ENCODE measurements at places on chromosomes 12 and 14.

DNA sequence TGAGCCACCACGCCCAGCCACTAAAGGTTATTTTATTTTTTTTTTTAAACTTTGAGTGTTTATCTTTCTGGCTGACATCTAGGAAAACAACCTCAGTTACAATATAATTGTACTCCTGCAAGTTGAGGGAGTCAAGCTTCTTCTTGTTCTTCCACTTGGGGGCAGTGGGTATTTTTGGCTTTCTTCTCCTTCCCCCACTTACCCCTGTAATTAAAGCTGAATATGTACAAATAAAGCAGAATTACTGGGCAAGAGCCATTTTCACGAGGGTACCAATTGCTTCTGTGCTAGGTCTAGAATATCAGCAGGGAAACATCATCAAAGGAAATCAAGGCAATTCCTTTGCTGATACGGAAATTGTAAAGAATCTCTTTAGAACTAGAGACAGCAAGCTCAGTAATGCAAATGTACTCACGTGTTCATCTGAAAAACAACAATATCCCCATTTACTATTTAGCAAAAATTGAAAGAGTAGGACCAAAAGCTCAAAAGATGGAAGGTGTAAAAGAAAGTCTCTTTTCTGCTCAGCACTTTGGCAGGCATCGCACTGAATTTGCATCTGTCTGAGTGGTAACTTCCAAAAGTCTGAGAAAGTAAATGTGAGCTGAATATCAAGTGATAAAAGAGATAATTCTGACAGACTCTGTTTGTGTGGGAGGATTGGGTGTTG lies 72.8 kb downstream of the TAOK3 start:
- no peak for DNase-seq

DNA sequence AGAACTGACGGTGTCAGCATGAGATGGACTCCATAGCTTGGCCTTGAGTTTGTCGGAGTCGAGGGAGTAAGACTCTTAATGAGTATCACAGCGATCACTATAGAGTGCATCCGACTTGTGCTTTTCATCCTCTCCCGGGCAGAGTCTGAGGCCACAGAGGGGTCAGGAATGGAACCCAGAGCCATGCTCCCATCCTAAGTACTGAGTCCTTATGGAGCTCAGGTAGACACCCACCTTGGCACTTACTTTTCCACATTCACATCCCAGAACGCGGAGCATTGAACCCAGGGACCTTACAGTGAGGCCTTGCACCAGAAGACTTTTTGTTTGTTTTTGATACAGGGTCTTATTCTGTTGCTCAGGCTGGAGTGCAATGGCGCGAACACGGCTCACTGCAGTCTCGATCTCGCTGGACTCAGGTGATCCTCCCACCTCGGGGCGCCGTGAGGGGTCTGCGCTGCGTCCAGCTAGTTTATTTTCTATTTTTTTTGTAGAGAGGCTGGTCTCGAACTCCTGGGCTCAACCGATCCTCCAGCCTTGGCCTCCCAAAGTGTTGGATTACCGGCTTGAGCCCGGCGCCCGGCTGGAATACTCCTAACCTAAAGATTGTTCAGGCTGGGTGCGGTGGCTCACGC lies 719 bp upstream of the SRSF9 start:
- DNase-seq: no peak

GRCh38 chr14:69101331-69101826 lies 51.5 kb downstream of the DCAF5 start:
- no peak for DNase-seq

GRCh38 chr12:6959058-6959804 lies 8.1 kb downstream of the PTPN6 start:
- DNase-seq: peak; percentile 65

DNA sequence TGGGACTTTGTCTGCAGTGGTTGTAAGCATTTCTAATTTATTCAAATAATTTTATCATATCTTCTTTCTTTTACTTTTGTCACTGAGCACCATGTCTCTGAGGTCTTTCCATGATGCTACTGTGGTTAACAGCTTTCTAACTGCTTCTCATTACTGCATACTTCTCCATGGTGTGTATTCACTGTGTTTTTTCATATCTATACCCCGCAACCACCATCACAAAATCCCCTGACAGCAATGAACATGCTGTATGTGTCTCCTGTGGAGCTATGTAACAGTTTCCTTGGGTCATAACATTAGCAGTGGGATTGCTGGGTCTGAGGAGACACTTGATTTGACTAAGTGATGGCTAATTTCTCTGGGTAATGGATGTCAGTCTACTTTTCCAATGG lies 29.2 kb upstream of the CHST11 start:
- no peak for DNase-seq

- no peak for DNase-seq
Measured at GRCh38 chr12:510071-510825, 50.5 kb downstream of the B4GALNT3 start.

GRCh38 chr12:89062996-89063395 lies 289.3 kb downstream of the DUSP6 start:
- DNase-seq: no peak

- no peak for DNase-seq
Measured at GRCh38 chr14:23356662-23357061, 4.0 kb upstream of the SLC22A17 start.

GRCh38 chr14:31387091-31387490 lies 33.3 kb downstream of the HEATR5A start:
- no peak for DNase-seq

GRCh38 chr14:85878874-85879273 lies 348.9 kb downstream of the FLRT2 start:
- DNase-seq: no peak

DNA sequence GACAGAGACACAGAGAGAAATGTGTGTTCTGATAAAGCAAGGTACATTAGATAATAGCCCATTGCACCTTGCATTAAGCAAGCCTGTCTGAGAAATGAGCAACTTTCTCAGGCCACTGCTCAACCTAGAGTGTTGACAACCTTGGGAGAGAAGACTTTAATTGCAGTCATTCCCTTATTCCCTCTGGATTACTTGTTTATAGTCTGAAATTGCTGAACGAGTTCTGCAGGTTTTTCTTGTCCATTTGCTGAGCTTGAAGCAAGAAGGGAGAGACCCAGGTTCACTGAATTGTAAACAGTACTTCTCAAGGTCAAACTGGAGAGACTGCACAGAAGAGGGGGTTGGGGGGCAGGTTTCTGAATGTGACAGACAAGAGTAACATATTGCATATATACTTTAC lies 159.4 kb upstream of the PLEKHG7 start:
- no peak for DNase-seq

GRCh38 chr14:78586681-78587080 lies 416.5 kb downstream of the NRXN3 start:
- DNase-seq: no peak

DNA sequence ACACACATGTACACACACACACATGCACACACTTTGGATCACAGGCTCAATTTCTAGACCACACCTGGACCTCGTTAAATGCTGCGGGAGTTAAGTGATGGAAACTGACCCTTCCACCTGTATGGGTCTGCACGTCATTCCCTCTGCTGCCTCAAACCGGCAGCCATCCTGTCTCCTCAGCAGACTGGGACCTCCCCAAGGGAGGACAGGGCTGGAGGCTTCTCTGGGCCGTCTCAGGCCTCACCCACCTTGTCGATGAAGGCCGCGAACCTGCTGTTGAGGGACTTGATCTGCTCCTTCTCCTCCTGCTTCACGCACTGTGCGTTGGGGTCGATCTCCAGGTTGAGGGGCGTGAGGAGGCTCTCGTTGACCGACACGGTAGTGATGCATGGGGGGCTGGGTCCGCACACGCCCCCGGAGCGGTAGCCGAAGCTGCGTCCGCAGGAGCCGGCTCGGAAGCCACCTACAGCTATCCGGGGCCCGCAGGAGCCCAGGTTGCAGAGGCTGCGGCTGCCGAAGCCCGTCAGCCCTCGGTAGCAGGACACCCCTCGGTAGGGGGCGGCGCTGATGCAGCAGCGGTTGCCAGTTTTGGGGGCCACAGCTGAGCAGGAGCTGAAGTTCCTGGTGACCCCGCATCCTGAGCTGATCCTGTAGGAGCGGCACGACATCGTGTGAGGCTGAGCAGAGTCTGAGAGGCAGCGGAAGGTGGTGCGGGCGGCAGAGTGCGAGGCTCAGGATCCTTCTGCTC lies at the start of gene KRT85:
TSS of gene KRT85 (minus strand) at position 744 of the 748 bp plus-strand sequence. CDS start at position 668, 76 bp downstream.
- no peak for DNase-seq

- DNase-seq: no peak
Measured at GRCh38 chr14:20458031-20458789, 3.0 kb downstream of the PIP4P1 start.

DNA sequence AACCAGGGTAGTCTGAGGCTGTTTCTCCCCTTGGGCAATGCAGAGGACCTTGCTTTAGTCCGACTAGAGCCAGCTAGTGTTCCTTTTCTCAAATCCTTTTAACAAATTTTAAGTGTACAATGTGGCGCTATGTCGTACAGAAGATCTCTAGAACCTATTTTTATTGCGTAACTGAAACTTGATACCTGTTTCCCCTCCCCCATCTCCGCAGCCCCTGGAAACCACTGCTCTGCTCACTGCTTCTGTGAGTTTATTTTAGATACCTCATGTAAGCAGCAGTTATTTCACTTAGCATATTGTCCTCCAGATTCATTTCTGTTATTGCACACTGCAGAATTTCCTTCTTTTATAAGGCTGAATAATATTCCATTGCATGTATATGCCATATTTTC lies 1092.3 kb downstream of the AACS start:
- no peak for DNase-seq

- no peak for DNase-seq
Measured at GRCh38 chr12:11730299-11731041, 81.0 kb downstream of the ETV6 start.

GRCh38 chr12:12624498-12624992 lies 12.9 kb downstream of the CREBL2 start:
- DNase-seq: no peak

DNA sequence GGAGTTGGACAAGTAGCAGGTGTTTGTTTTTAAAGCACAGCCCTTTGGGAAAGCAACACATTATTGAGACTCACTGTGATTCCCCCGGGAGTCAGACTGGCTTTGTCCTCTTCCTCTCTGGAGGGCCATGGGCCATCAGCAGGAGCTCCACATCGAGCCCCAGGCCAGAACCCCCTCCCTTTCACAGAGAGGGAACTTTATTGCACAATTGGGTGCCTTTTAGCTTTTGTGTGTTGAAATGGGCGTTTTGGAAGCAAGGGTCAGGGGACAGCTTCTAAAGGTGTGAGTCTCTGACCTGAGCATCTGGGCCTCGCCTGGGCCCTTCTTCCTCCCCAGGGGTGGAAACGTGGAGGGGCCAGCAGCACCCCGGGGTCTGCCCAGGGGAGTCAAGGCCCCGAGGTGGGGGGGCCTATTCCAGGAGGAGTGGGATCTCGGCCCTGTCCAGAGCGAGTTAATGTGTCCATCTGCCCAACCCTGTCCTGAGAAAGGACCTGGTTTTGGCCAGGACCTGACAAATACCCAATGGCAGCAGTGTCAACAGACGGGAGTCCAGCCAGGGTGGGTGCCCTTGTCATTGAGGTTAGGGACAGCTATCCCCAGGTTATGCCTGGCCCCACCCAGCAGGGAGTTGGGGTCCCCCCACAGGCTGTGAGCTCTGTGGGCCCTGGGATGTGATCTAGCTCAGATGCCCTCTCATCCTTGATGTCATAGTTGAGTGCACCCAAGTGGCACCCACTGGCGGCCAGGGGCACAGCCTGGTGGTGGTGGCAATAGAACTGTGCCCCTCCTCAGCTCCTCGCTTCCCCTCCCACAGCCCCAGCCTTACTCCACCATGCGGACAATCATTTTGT lies 37.1 kb downstream of the SLC8B1 start:
- DNase-seq: no peak

GRCh38 chr14:39430762-39431415 lies 1.3 kb downstream of the FBXO33 start:
- no peak for DNase-seq

GRCh38 chr14:100065111-100065871 lies at the start of gene EVL:
Gene EVL, plus strand, starts transcription at chr14:100065422. Its CDS starts 79 bp downstream, at chr14:100065501.
- peak; percentile 81 for DNase-seq

DNA sequence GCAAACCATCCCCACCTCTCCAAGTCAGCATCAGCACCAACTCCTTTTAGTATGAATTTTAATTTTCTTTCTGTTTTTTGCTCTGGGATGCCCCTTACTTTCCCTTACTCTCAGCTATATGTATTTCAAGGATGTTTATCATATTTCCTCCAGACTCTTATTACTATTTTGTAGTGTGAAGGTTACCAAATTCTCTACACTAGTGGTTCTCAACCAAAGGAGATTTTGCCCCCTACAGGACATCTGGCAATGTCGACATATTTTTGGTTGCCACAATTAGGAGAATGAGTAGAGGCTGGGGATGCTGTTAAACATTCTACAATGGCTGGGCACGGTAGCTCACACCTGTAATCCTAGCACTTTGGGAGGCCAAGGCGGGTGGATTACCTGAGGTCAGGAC lies 29.1 kb upstream of the SOS2 start:
- no peak for DNase-seq

GRCh38 chr12:116813271-116814041 lies 67.8 kb downstream of the HRK start:
- no peak for DNase-seq

GRCh38 chr14:61438497-61438859 lies 117.1 kb downstream of the PRKCH start:
- no peak for DNase-seq

DNA sequence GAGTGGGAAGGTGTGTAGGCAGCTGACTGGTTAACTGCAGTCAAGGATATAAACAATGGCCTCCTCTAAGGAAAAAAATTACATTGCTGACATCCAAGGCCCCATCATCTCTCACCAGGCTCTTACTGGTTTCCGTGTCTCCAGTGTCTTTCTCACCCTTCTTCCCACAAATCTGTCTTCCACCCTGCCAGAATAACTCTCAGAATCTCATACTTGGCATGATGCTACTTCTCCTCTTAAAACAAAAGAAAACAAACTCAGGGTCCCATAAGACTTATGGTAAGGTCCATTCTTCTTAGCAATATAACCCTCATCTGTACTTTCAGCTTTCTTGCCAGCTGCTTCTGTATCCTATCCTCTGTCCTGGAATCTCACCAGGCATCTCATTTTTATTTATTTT lies 68.9 kb downstream of the SUSD6 start:
- no peak for DNase-seq

GRCh38 chr14:100317912-100318808 lies 5.0 kb upstream of the SLC25A47 start:
- peak; percentile 67 for DNase-seq

DNA sequence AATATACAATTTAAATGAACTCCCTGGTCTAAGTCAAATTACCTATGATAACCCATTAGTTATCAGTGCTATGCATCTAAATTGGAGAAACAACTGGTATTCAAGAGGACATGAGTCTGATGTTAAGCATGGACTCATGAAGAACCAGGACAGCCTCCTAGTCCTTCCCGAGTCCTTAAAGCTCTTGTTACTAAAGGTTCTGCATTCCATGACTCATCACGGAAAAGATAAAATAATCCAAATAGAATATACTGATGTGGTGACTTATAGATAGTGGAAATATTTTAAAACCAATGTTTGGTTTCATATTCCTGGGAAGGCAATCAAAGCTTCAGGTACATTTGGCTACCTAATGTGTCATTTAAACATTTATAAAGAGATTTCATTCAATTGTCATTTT lies 117.2 kb upstream of the PMCH start:
- DNase-seq: no peak

DNA sequence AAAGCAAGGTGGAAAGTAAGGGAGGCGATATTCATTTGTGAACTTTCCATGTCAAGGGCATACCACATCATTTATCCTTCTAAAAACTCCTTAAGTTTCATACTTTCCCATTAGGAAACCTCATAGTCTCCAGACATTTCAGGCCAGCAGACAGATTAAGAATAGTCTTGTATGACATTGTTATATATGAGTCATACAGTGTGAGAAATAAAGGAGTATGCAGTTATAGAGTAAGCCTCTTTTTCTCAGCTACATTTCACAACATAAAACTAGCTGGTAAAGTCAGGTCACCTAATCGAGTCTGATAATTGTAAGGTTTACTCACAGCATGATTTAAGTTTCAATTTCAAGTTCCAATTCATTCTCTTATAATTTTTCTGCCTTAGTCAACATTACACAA lies 164.3 kb downstream of the GRIP1 start:
- DNase-seq: no peak

All from activated CD4-positive, CD25-positive, alpha-beta regulatory T cell treated with anti-CD3 and anti-CD28 coated beads, Interleukin-2, amount 50 U/mL, for 72 hours (primary cell).